ENCODE measurements at places on chromosomes 1 and 21. TPM values are rescaled to one million over a fixed set of nuclear protein-coding genes. Genes with fewer than 3 reads are reported as not detected.
A peak's percentile ranks its signal among the peaks of the same experiment; 100 is the strongest.

DNA sequence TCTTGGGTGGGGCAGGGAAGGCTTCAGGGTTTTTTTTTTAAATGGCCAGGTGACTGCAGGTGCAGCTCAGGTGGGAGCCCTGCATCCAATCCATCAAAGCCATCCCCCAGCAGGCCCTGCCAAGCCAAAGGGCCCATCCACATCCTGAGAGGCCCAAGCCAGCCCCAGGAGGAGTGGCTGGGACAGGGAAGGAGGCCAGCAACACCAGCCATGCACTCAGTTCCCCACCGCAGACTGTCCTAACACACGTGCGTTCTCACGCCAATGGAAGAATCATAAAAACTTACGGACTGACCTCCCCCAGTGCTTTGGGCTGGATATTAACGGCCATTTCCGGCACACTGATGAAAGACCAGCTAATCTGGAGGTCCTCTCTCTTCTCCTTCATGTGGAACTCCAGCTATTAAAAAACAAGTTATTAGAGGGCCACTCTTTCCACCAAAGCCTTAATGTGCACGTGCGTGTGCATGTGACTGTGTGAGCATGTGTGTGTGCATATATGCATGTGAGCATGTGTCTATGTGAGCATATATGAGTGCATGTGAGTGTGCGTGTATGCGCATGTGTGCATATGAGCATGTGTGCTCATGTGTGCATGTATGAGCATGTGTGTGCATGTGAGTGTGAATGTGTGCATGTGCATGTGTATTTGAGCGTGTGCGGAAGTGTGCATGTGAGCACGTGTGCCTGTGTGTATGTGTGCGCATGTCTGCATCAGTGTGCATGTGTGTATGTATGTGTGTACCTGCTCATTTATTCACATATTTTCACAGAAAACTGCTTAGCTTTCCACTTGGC lies 35.1 kb downstream of the C2CD2 start:
- DNase-seq: no peak

- no peak for DNase-seq
Measured at GRCh38 chr21:32472890-32473765, 60.6 kb downstream of the EVA1C start.

Gene FNBP1L
- polyA plus RNA-seq: 42.0 TPM

DNA sequence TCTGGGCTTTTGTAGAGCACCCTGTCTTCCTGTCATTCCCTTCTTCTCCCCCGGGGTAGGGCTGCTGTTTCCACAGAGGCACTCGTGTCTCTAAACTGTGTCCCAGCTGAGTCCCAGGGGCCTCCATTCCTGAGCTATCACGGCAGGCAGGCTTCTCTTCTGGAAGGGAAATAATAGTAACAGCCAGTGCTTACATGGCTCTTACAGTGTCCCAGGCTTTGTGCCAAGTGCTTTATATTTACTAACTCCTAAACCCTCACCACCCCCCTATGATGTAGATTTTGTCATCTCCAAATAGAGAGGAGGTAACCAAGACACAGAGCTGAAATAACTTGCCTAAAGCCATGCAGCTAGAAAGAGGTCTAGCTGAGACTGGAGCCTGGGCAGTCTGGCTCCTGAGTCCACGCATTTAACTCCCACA lies 1.4 kb upstream of the CELF3 start:
- no peak for DNase-seq

Gene HES4
- polyA plus RNA-seq: 4.9 TPM

- DNase-seq: no peak
Measured at GRCh38 chr1:25692560-25692959, 76.0 kb downstream of the MAN1C1 start.

DNA sequence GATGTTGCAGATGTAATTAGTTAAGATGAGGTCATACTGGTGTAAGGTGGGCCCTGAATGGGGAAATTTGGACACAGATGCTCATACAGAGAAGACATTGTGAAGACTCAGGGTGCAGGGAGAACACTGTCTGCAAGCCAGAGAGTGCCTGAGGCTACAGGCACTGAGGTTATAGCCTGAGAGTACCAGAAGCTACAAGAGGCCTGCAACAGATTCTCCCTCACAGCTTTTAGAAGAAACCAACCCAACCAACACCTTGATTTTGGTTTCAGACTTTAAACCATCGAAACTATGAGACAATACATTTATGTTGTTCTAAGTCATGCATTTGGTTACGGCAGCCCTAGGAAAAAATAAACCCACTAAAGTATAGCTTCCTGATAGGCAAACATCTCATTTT lies 321.7 kb upstream of the USP25 start:
- no peak for DNase-seq

DNA sequence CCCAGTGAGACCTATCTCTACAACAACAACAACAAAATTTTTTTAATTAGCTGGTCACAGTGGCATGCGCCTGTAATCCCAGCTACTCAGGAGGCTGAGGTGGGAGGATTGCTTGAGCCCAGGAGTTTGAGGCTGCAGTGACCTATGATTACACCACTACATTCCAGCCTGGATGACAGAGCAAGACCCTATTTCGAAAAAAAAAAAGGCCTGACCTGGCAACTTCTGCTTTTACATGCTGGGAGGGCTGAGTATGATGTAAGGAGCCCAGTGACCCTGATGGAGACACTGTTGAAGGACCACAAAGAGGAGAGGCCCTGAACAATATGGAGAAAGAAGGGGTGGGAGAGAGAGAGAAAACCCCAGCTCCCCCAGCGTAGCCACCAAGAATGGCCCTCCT lies 9.2 kb upstream of the VPS26C start:
- DNase-seq: no peak

Gene SDCCAG8
- 12.3 TPM for polyA plus RNA-seq

GRCh38 chr21:29875036-29875716 lies 64.6 kb downstream of the GRIK1 start:
- no peak for DNase-seq

Gene NLRP3
- polyA plus RNA-seq: 0.29 TPM

Gene PADI6
- not detected for polyA plus RNA-seq

Gene ARHGAP30
- polyA plus RNA-seq: 0.93 TPM

DNA sequence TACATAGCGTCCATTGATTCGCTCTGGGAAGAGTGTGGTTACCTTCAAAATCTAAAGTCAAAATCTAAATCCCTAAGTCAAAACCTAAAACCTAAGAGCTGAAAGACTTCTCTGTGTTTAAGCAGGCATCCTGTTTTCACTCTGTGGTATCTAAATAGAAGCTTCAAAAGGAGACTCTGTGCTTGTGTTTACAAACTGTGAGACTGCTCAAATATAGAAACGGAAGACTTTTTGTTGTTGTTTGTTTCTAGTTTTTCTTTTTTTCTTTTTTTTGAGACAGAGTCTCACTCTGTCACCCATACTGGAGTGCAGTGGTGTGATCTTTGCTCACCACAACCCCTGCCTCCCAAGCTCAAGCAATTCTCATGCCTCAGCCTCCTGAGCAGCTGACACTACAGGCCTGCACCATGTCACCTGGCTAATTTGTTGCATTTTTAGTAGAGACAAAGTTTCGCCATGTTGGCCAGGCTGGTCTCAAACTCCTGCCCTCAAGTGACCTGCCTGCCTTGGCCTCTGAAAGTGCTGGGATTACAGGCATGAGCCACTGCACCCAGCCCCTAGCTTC lies 425.9 kb downstream of the SMYD3 start:
- no peak for DNase-seq

Gene SPRR5
- not detected for polyA plus RNA-seq

DNA sequence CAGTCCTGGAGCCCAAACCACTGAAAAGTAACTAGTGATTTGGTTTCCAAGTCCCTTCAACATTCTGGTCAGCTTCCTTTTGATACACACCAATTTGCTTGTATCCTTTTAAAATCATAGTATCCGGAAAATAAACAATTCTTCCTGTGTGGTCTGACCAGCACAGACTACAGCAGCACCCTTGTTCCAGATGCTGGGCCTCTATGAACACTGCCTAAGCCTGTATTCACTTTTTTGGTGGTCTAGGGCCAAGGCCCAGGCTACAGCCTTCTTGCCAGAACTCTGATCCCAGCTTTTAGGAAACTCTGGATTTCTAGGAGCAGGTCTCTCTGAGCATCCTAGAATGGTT lies 801 bp upstream of the DDAH1 start:
- DNase-seq: no peak

DNA sequence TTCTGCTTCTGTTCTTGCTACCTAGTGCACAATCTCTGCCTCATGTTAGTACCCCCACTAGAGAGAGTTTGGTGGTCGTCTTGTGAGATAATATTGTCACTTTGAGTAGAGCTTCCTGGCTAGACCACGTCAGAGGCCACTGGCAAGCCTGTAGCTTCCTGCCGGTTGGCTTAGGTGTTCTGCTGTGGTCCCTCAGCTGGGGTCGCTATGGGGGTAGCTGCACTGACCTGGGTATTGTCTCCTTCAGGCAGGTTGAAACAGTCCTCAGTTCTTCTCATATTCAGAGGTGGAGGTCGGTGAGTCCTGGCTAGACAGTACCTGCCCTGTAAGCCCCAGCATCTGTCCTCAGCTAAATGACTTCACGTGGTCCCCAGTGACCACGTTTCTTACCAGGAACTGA lies 86.2 kb downstream of the C1orf94 start:
- DNase-seq: no peak

DNA sequence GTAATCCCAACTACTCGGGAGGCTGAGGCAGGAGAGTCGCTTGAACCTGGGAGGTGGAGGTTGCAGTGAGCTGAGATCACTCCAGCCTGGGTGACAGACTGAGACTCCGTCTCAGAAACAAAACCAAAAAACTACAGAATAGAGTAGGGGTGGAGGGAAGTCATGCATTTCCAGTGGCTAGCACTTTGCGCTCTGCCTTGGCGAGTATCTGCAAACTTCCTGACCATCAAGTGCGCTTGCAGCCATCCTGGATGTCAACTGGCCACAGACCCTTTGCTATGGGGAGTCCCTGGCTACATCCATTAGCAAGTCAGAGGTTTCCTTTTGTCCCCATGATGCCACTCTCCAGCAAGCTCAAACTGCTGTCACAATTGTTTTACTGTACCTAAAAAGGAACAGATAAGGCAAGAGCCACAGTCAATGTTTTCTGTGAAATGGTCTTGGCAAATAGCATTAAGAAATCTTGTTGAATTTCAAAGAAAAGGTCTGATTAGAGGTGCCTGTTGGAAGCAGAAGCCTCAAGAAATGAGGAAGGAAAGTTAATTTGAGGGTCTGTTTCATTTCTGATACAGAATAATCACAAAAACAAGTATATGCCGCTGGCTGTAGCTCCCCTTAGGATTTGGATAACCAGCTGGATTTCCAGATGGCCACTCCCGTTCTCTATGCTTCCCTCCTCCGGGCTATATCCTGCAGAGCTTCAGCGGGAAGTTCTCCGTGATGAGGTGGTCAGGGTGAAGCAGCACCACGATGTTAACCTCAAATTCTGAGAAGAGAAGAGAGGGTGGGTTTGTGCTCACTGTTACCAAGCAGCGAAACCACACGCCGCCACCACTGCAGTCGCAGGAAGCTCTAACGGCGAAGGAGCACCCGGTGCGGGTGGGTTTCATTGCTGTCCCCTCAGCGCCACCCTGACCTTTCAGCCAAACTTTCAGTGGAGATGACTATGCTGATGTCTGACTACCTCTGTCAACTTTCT lies 42.0 kb downstream of the VPS26C start:
- no peak for DNase-seq

Gene CFAP126
- polyA plus RNA-seq: 1.4 TPM

Gene SLC30A10
- 0.97 TPM for polyA plus RNA-seq

Gene FCMR
- polyA plus RNA-seq: 3.6 TPM

DNA sequence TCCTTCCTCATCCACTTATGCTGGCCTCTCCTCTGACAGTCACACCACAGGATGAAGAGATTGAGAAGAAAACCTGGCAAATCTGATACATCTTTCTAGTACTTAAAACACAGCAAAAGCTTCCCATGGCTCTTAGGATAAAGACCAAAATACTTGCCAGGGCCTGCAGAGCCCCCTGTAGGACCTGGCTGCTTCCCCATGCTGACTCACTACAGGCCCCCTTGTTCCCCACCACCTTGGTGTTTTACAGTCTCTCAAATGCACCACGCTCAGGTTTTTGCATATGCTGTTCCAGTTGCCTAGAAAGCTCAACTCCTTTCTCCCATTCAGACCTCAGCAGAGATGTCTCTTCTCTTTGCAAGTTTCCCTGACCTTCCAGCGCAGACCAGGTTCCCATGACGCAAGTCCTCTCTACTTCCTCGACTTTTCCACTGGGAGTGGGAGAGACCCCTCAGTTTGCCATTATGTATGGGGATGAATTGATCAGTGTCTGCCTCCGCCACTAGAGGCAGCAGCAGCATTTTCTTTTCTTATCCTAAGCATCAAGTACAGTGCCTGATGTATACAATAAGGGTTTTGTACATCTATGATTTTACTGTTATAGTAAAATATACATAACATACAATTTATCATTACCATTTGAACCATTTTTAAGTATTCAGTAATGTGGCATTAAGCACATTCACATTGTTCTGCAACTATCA lies 113.8 kb upstream of the C8B start:
- no peak for DNase-seq

GRCh38 chr1:188489336-188490112 lies 1660.8 kb downstream of the PLA2G4A start:
- DNase-seq: no peak

- no peak for DNase-seq
Measured at GRCh38 chr1:228982637-228983036, 247.4 kb downstream of the RHOU start.

Gene METTL13
- 32.6 TPM for polyA plus RNA-seq

DNA sequence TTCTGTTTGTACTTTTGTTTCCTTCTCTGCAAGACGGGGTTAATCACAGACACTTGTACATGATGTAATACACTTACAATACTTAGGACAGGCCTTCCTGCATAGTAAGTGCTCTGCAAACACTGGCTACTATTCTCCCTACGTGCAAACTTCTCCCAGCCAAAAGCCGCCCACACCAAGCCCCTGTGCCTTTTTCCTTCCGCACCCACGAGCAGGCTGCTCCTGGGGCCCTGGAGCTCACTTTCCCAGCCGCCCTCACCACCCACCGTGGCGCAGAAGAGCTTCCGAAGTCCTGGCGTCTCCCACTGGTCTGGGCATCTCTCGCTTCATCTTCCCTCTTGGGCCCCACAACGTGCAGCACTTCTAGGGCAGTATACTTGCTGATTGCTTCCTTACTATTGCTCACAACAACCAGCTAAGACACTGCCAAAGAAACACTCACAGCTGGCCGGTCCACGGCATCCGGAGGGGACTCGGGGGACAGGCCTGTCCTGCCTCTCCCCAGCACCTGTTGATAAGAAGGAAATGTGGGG lies 22.5 kb upstream of the GPR157 start:
- DNase-seq: no peak

Gene PODN
- polyA plus RNA-seq: 3.6 TPM

- DNase-seq: no peak
Measured at GRCh38 chr1:205630241-205630640, 1.6 kb downstream of the ELK4 start.

- DNase-seq: peak; percentile 27
Measured at GRCh38 chr1:229022595-229023333, 248.1 kb upstream of the RAB4A start.

- no peak for DNase-seq
Measured at GRCh38 chr1:16092097-16092922, 18.9 kb upstream of the FAM131C start.

Gene AMY1C
- polyA plus RNA-seq: not detected

GRCh38 chr1:66444438-66445265 lies 89.3 kb upstream of the SGIP1 start:
- DNase-seq: no peak

DNA sequence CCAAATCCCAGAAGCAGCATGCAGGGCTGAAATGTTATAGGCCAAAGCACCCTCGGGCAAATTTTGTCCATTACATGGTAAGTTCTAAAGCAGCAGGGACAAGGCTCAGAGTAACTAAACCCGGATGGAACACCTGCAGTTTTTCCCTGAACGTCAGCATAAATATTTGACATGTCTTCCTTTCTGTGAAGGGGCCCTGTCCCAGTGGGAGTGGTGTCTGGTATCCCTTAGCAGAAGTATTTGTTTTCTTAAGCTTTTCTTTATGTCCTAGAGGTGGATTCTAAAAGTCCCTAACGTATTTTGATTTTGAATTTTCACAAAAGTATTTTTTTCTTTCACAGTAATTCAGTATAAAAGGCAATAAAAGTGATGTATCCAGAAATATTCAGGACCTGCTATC lies 223.9 kb downstream of the ST6GALNAC3 start:
- DNase-seq: no peak
